ENCODE measurements at places on chromosomes 12 and 14. TPM values are rescaled to one million over a fixed set of nuclear protein-coding genes. Genes with fewer than 3 reads are reported as not detected.

RNASE3 gene
- total RNA-seq, result 1.4 TPM

CCDC175 gene
- not detected for total RNA-seq

OR6C2 gene
- total RNA-seq, result not detected

MON2 gene
- 20.4 TPM for total RNA-seq

POTEG gene
- not detected for total RNA-seq

TAS2R8 gene
- not detected for total RNA-seq

KCNJ8 gene
- total RNA-seq, result 16.7 TPM

OR4Q3 gene
- not detected for total RNA-seq

FLVCR2 gene
- 0.89 TPM for total RNA-seq

CDKN3 gene
- 7.0 TPM for total RNA-seq

METTL17 gene
- total RNA-seq, result 107 TPM

RASSF3 gene
- 61.0 TPM for total RNA-seq

TAS2R19 gene
- total RNA-seq, result not detected

LIMA1 gene
- total RNA-seq, result 93.9 TPM

PLBD1 gene
- total RNA-seq, result not detected

MDM1 gene
- 17.4 TPM for total RNA-seq

TBK1 gene
- 45.5 TPM for total RNA-seq

EPYC gene
- total RNA-seq, result not detected

SOX5 gene
- total RNA-seq, result 57.2 TPM

SCNN1A gene
- total RNA-seq, result 284 TPM

KRT86 gene
- not detected for total RNA-seq

ETFBKMT gene
- total RNA-seq, result 5.0 TPM

EFS gene
- 7.0 TPM for total RNA-seq

GPR84 gene
- total RNA-seq, result not detected

TAS2R42 gene
- total RNA-seq, result not detected

KRT75 gene
- not detected for total RNA-seq

SLC25A21 gene
- not detected for total RNA-seq

TEAD4 gene
- total RNA-seq, result not detected

FAM222A gene
- 5.4 TPM for total RNA-seq

PTGDR gene
- total RNA-seq, result not detected

CLEC4C gene
- total RNA-seq, result not detected

CD9 gene
- 297 TPM for total RNA-seq

MANSC4 gene
- not detected for total RNA-seq

PTHLH gene
- total RNA-seq, result 2.8 TPM

SLCO1A2 gene
- total RNA-seq, result not detected

C12orf60 gene
- 1.5 TPM for total RNA-seq

TOMM20L gene
- total RNA-seq, result not detected

SLC10A1 gene
- total RNA-seq, result not detected

All from stomach (tissue), 19 donors.